ENCODE measurements at places on chromosomes 2 and 18.

GRCh38 chr2:70928366-70928765 lies 7.3 kb upstream of the ATP6V1B1 start:
- H3K27me3 ChIP-seq, result no peaks in the 10 kb centered on the region
- H3K4me1 ChIP-seq, result no peaks in the 10 kb centered on the region
- no peaks in the 10 kb centered on the region for H3K36me3 ChIP-seq
- DNase-seq, result no peak
- no peak overlapping the region for H3K27ac ChIP-seq

DNA sequence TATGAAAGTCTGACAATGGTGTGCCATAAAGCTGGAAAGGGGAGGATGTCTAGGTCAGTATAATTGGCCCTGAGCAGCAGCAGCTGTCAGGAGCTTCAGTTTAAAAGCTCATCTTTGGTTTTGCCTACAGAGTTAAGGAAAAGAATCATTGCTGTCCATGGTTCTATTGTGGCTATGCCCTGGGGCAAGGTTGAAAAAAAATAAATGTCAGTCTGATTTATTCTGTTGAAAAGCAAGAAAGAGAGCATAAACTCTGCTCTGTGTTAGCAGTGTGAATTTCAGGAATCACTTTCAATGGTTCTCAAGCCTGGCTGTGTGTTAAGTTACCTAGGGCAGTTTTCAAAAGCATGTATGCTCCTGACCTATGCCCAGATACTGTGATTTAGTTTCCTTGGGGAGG lies 446.7 kb downstream of the SETBP1 start:
- H3K4me3 ChIP-seq, result no peak overlapping the region
- no peak overlapping the region for H3K27ac ChIP-seq
- no peaks in the 10 kb centered on the region for H3K4me1 ChIP-seq
- no peaks in the 10 kb centered on the region for H3K27me3 ChIP-seq

DNA sequence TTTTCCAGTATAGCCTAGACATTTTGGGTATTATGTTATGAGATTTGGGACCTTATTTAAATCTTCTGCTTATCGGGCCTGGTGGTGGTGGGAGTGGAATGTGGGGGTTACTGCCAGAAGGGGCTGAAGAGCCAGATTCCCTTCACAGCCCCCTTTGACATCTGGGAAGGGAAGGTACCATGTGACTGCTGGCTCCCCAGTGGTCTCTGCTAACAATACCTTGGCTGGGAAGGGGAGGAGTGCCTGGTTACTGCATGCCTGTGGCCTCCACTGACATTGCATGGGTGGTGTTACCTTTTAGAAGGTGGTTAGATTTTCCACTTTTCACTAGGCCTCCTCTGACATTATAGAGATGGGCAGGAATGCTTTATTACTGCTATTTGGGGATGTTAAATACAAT lies 8.0 kb downstream of the ATP9B start:
- H3K27me3 ChIP-seq, result no peaks in the 10 kb centered on the region
- DNase-seq, result no peak
- no peak overlapping the region for H3K27ac ChIP-seq
- peaks cover 65% of the 10 kb centered on the region for H3K4me1 ChIP-seq
- peaks cover 58% of the 10 kb centered on the region for H3K36me3 ChIP-seq

- peaks cover 3% of the 10 kb centered on the region for H3K4me1 ChIP-seq
- no peaks in the 10 kb centered on the region for H3K36me3 ChIP-seq
- H3K27ac ChIP-seq, result no peak overlapping the region
- DNase-seq, result no peak
- H3K4me3 ChIP-seq, result no peak overlapping the region
Observed at GRCh38 chr2:147037048-147037447, 807.8 kb upstream of the ACVR2A start.

- peaks cover 5% of the 10 kb centered on the region for H3K27me3 ChIP-seq
- H3K4me1 ChIP-seq, result no peaks in the 10 kb centered on the region
- no peaks in the 10 kb centered on the region for H3K36me3 ChIP-seq
- H3K27ac ChIP-seq, result no peak overlapping the region
Observed at GRCh38 chr18:49609256-49610021, 47.6 kb downstream of the LIPG start.

DNA sequence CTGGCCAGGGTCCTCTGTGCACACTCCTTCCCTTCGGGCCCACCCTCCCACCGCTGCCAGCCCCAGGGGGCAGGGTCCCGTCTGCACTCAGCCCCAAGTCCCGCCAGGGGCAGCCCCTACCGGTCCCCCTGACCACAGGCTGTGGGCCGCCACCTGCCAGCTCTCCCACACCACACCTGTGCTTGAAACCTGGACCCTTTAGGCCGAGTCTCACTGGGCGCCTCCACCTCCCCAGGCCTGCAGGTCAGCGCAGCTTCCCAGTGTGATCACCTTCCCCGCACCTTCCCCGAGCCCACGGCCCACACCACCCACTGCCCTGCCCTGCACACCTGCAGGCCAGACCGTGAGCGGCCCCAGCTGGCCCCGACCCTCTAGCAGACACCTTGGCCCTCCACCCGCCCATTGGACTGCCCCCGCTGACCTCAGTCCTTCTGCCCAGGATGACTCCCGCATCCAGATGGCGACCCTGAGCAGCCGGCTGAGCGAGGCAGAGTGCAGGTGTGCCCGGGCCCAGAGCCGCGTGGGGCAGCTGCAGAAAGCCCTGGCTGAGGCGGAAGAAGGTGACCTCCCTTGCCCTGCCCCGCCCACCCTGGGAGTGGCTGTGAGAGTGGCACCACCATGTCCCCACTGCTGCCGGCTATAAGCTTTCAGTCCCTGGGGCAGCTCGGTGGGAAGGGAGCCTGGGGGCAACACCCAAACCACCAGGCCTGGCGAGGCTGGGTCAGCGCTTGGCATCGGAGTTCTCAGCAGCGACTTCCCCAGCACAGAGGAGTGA lies 31.3 kb upstream of the SNED1 start:
- no peak for DNase-seq
- no peaks in the 10 kb centered on the region for H3K4me1 ChIP-seq
- no peaks in the 10 kb centered on the region for H3K36me3 ChIP-seq
- H3K27ac ChIP-seq, result no peak overlapping the region

DNA sequence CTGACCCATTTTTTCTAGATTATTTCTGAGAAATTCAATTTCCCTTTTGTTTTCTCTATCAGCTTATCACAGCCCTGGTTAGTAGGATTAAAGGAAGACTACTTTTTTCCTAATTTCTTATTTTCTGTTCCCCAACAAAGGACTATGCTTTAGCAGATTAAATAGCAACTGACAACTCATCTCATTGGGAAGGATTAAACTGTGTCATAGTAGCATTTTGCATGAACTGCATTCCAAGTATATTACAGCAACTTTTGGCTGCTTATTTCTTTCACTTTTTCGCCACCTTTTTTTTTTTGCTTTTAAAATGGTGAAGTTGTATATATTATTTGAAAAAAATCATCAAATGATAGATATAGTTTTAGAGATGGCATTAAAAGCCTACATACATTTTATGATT lies 570.3 kb downstream of the FBXO15 start:
- no peak overlapping the region for H3K27ac ChIP-seq
- no peaks in the 10 kb centered on the region for H3K4me1 ChIP-seq
- H3K27me3 ChIP-seq, result no peaks in the 10 kb centered on the region
- no peak for DNase-seq
- no peak overlapping the region for H3K4me3 ChIP-seq
